Progenitor cell of endocrine pancreas (in vitro differentiated cells): ENCODE measurements at places on chromosomes 3 and 15. TPM values are rescaled to one million over a fixed set of nuclear protein-coding genes. Genes with fewer than 3 reads are reported as not detected.

GRCh38 chr3:122825460-122825859 lies 30.6 kb downstream of the SLC49A4 start:
- peaks cover 9% of the 10 kb centered on the region for H3K36me3 ChIP-seq
- DNase-seq = no peak
- H3K4me1 ChIP-seq = no peaks in the 10 kb centered on the region
- no peaks in the 10 kb centered on the region for H3K27me3 ChIP-seq
- H3K27ac ChIP-seq = no peak overlapping the region

- no peaks in the 10 kb centered on the region for H3K27me3 ChIP-seq
- DNase-seq = no peak
- peaks cover 2% of the 10 kb centered on the region for H3K4me1 ChIP-seq
- no peak overlapping the region for H3K4me3 ChIP-seq
Observed at GRCh38 chr3:152100491-152101132, 168.1 kb upstream of the MBNL1 start.

- peaks cover 6% of the 10 kb centered on the region for H3K36me3 ChIP-seq
- no peaks in the 10 kb centered on the region for H3K27me3 ChIP-seq
- H3K4me1 ChIP-seq = peaks cover 46% of the 10 kb centered on the region
Observed at GRCh38 chr15:67070892-67071664, 5.7 kb downstream of the SMAD3 start.

STRA6 gene
- total RNA-seq = 17.9 and 34.7 TPM in 2 replicates

RARRES1 gene
- total RNA-seq = 1.1 and 3.3 TPM in 2 replicates
